Panc1 (cell line): ENCODE measurements at places on chromosomes 3 and 15.
A peak's percentile ranks its signal among the peaks of the same experiment; 100 is the strongest.

DNA sequence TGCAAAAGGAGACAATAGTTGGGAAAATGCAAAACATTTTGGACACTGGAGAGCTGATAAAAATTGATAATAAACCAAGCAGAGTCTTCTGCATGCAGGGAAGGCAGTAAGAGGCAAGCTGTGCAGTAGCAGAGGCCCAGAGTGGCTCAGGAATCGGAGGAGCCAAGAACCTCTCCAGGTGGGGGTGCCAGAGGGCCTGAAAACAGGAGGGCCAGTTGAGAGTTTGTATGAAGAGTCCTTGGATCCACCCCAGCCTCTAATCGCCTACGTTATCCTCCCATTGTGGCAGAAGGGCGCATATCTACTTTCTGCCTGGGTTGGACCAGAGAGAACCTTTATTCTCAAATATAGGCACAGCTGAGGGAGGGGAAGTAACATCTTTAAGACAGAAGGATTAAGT lies 48.9 kb upstream of the RBP1 start:
- DNase-seq: no peak

- DNase-seq: no peak
Measured at GRCh38 chr3:7282988-7283387, 422.1 kb downstream of the GRM7 start.

DNA sequence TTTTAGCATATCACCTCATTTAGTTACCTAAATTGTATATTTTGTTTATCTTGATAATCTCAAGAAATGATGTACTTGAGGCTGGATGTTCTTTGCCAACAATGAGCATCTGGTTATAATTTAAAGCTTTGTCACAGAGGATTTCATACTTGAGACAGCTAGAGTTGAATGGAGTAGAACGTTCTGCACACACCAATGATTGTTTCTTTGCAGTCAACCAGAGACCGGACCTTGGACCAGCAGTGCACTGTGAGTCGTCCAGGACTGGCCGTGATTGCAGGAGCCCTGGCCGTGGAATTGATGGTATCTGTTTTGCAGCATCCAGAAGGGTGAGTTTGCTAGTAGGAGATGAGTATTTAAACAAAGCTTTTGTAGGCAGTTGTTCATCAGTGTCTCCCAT lies 90.4 kb downstream of the ATG7 start:
- no peak for DNase-seq

- no peak for DNase-seq
Measured at GRCh38 chr15:74041777-74042435, 40.4 kb downstream of the GOLGA6A start.

DNA sequence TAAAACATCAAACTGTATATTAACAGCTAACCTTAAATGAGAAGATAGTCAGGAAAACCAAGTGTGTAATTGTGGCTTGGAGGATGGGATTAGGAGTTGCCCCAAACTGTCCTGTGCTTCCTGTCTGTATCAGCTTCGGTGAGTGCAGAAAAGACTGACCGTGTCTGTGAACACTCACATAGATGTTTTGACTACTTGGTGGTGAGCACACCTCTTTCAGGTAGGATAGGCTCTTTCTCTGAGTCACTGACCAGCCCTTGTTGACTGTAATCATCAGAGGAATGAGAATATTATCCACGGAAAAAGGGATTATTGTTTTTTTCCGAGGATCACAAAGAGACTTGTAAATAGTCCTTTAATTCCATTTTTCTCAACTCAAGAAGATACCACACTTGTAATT lies 51.5 kb downstream of the GMNC start:
- no peak for DNase-seq

DNA sequence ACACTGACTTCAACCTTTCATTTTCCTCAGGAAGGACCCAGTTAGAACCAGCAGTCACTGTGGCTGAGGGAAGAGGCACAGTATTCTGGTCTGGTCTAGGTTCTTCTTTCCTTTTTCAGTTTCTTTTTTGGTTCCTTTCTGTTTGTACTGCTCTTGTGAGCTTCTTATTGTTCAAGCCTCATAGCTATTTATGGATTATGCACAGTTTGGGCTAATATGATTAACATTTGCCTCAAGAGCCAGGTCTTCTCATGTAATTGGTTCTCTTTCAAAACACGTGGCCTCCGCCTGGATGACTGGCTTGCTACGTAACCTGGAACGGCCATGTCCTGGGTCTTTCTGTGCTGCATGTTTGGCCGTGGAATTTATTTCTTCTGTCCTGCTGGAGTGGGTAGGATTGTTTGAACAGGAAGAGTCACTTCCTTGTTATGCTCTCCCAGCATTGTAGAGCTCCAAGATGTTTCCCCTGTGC lies 43.3 kb downstream of the RBMS3 start:
- peak; percentile 15 for DNase-seq

DNA sequence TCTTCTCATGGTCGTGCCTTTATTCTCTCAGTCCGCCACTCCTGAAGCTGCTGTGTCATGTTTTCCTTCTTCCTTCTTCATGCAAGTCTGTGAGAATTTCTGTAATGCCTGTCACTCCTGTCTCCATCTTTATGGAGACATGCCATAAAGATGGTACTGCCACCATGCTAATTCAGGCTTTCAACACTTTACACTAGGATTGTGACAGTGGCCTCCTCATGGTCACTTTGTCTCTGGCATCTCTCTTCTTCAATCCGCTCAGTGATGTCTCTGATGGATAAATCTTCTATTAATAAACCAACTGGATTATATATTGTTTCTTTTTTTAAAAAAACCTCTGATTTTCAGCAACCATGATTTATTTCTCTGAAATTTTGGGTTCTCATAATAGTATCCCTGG lies 18.1 kb downstream of the PPM1L start:
- no peak for DNase-seq

- DNase-seq: no peak
Measured at GRCh38 chr3:106522397-106522796, 653.6 kb upstream of the CBLB start.
